GM20000 (cell line): ENCODE measurements at places on chromosomes 6 and 20.
A peak's percentile ranks its signal among the peaks of the same experiment; 100 is the strongest.

- no peak for DNase-seq
Measured at GRCh38 chr6:166310634-166311033, 2.4 kb upstream of the PRR18 start.

- DNase-seq, result no peak
Measured at GRCh38 chr20:11808841-11809240, 108.9 kb upstream of the BTBD3 start.

DNA sequence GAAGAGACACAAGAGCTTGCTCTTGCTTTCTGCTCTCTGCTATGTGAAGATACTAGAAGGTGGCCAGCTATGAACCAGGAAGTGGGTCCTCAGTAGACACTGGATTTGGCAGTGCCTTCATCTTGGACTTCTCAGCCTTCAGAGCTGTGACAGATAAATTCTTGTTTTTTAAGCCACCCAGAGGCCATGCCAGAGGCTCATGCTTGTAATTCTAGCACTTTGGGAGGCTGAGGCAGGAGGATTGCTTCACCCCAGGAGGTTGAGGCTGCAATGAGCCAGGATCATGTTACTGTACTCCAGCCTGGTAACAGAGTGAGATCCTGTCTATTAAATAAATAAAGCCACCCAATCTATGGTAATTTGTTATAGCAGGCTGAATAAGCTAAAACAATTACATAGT, 185.5 kb upstream of the SALL4 start:
- DNase-seq, result no peak

DNA sequence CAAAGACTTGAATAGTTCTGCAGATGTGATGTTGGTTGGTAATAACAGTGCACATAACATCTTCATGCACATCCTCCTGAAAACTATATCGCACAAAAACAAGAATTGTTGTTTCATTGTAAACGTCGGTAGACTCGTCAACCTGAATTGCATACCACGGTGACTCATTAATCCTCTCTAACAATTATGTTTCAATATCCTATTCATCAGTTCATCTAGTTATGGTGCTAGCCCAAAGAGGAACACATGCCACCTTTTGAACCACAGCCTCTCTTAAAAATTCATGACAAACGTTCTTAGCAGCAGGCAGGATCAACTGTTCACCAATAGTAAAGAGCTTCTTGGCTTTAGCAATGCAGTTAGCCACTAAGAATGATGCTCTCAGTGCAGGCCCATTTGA, 25.0 kb downstream of the CRYBG1 start:
- no peak for DNase-seq

DNA sequence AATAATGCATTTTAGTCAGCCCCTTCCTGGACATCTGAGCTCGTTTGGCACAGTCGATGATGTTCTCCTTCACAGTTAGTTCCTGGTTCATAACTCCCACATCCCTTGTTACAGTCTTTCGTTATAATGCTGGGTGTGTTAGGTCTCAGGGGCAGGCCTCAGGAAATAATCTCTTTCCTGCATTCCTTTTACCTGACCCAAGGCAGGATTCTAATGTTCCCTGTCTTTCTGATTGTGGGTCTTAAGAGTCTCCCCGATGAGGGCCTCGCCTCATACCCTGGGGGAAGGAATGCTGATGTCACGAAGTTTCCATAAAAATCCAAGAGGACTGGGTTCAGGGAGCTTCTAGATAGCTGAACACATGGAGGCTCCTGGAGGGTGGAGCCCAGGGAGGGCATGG, 104.0 kb upstream of the CARMIL1 start:
- DNase-seq, result no peak

DNA sequence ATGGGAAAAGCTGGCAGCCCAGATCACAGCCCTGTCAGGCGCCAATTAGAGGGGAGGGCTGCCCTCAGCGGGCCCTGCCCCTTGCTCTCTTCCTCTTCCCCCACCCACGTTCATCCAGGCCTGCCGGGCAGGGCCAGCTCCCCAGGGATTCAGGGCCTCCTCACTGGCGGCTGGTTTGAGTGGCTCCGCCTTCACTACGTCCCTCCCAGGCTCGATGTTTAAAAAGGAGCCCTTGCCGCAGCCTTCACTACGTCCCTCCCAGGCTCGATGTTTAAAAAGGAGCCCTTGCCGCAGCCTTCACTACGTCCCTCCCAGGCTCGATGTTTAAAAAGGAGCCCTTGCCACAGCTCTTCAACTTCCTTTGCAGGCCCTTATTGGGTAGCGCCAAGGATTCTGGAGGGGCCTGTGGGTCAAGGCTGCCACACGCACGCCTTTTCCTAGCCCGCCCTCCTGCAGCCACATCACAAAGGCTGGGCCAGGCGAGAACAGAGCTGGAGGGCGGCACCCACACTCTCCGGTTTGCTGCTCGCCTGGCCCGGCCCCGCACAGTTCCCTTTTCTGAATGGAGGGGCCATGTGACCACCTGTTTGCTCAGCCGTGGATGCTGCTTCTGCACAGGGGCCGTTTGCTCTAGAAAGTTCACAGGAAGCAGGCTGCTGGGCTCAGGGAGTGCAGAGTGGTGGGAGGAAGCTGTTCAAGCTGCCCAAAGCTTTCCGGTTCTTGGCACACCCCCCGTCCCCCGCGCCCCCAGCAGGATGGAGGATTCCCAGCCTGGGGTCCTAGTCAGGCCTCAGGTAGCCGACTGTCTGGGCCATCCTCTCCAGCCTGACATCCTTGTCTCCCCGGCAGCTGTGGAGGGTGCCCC, 1.6 kb downstream of the SLC17A9 start:
- DNase-seq, result peak; percentile 93

GRCh38 chr6:36752886-36753506, 55.4 kb downstream of the RAB44 start:
- no peak for DNase-seq

DNA sequence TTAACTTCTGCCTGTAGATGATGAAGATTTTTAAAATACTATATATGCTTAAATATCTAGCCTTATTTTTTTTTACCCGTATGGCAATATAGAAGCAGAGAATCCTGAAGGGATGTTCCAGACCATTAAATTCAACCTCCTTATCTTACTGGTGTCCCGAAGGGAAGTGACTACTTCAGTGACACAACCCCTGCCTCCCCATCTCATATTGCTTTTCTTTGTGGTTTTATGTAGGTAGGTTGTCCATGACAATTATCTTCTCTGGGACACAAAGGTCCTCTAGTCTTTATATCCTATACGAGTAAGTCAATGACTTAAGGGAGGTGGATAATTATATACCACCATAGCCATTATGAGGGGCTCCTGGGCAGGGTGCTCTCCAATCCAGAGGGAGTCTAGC, 57.4 kb upstream of the EMILIN3 start:
- no peak for DNase-seq

DNA sequence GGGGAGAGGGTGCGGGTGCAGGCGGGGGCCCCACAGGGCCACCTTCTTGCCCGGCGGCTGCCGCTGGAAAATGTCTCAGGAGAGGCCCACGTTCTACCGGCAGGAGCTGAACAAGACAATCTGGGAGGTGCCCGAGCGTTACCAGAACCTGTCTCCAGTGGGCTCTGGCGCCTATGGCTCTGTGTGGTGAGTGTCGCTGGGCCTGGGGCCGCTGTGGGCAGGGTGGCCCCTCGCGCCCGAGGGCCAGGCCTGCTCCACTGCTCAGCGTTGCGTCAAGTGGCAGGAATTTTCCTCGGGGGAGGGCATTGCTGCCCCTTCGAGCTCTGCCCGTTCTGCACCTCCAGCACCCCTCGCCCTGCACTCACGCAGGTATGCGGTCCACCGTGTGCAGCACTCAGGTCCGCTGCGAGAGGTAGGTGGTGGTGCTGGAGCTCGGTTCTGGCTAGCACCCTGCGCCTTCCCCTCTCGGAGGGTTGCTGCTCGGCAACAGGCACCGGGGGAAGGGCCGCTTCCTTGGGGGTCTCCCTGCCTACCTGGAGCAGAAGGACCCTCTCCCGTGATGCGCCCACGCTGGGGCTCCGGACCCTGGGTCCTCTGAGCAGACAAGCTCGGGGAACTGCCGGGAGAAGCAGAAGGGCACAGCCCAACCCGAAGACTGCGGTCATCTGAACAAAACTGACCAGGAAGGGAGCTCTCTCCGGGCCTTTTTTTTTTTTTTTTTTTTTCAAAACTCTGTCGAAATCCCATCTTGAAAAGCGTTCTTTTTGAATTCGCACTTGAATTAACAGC, 674 bp downstream of the MAPK14 start:
- DNase-seq, result peak; percentile 44
